M059J (cell line): ENCODE measurements at places on chromosomes 6 and 20.

DNA sequence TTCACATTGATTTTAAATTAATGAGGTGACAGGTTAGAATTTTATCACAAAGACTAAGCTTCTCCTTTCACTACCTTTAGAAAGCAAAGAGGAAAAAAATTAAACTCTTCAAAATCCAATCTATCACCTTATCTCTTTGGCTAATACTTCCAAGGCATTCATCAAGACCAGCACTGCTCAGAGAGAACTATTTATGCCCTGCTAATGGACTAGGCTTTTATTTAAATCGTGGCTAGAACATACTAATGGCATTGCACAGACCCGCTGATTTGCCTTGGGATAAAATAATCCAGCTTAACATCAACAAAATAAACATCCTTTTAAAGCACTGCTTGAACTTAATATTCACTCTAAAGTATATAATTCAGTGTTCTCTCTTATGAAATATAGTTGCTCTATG is 880.4 kb downstream of the HACE1 start:
- DNase-seq, result no peak

DNA sequence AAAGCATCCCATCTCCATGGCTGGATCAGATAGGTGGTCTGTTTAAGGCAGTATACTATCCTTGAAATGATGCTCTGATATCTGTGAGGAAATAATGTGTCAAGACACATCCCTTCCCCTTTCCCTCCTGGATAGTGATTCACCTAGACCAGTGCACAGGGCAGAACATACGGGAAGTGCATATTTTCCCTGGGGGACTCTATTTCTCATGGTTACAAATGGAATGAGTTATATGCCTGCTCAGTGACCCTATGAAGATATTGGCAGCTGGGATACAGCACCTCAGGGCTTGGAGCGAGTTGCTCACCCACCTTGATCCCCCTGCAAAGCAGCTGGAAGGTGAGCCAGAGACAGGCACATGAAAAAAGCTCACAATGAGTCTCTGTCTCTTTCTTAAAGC is 67.5 kb upstream of the PRL start:
- peak; percentile 61 for DNase-seq

DNA sequence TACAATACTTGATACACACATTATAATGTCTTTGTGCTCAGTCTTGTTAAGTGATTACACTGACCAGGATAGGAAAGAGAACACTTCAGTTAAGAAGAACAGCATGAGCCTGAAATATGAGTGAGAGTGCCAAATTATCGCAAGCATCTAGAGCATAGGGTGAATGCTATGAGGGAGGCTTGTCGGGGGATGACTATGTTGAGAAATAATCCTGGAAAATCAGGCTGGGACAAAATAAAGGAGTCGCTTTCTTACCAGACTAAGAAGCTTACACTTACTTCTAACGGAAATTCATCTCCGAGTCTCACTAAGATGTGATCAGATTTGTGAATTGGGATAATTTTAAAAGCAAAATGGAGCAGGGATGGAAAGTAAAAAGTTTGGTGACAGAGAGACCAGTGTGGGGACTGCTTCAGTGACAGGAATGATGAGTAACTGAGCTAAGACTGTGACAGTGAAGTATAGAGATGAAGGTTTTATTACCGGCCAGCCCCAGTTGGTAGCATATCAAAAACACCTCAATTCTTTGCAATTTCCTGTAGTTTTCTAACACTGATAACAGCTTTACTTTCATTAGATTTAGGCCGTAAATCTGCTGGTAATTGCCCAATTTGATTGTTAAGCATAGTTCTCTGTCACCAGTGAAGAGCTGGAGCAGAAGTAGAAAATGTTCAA is 48.4 kb upstream of the DEFB112 start:
- DNase-seq, result peak; percentile 4

GRCh38 chr6:36018339-36018738 is 6.1 kb downstream of the SLC26A8 start:
- no peak for DNase-seq

GRCh38 chr6:6405997-6406714 is 85.7 kb upstream of the F13A1 start:
- DNase-seq, result no peak

- DNase-seq, result no peak
Observed at GRCh38 chr6:163970846-163971564, 556.5 kb downstream of the QKI start.

DNA sequence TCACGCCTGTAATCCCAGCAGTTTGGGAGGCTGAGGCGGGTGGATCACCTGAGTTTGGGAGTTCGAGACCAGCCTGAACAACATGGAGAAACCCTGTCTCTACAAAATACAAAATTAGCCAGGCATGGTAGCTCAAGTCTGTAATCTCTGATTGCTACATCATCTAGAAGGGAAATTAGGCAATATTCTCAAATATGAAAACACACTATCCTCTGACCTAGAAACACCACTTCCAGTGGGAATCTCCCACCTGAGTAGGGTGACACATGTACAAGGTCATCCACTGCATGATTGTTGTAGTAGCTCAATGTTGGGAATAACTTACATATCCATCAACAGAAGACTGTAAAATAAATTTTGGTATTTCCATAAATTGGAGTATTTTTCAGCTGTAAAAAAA is 19.1 kb upstream of the SIRPD start:
- no peak for DNase-seq

GRCh38 chr6:44499609-44500008 is 112.1 kb downstream of the CDC5L start:
- no peak for DNase-seq

DNA sequence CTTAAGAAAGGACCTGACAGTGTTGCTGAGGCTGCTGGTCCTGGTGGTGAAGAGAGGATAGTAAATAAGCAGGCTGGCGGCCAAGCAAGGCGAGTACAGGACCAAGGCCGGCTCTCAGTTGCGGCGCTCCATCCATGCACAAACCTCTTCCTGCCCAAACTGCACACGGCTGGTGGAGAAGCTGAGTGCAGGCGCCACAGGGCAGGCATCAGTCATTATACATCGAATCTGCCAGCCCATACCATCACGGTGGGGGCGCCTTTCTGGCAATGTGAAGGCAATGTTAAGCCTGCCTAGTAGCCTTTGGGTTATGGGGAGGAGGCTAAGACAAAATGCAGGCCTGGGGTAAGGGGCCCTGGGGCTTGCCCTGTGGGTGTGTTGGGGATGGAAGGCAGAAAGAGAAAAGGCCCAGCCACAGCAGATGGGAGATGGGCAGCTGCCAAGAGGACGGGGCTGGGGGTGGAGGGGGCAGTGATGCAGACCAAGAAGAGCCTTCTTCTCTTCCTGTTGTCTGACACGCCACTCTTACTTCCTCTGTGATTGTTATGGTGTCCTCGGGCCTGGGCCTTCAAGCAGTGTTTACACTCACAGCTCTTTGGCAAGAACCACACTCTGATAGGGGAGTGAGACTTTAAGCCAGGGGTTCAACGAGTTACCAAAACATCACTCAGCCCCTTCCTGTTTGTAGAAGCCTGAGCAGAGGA is 20.3 kb upstream of the KCNK16 start:
- no peak for DNase-seq

GRCh38 chr6:155889410-155889809 is 433.8 kb upstream of the NOX3 start:
- DNase-seq, result no peak

- DNase-seq, result no peak
Observed at GRCh38 chr20:45058168-45058850, 42.6 kb downstream of the KCNS1 start.

DNA sequence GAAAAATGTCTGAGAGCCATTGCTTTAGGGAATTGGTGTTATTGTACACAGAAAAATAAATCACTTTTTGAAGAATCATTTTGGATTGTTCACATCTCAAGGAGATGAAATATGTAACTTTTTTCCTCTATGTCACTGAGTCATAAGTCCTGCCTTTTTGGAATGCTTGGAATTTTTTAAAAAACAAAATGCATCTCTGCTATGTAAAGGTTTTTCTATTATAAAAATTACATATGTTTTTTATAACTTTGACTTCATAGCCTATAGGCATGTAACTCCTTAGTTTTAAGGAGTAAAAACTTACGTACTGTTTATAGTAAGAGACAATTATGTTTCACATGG is 8.7 kb downstream of the RNF144B start:
- no peak for DNase-seq

DNA sequence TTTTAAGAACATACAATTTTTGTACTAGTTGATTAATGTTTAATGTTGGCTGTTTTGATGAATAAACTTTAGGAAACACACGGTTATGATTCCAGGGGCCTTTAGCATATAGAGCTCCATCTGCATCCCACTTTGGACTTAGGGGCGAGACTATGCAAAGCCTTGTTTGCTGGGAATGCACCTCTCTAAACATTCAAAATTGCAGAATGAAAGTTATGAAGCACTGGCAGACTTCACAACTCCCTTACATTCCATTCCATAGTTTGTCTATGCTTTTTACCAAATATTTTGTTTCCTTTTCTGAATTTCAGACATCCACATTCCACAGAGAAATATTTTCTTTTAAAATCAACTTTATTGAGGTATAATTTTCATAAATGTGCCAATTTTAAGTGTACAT is 10.3 kb upstream of the TCP11 start:
- DNase-seq, result no peak

DNA sequence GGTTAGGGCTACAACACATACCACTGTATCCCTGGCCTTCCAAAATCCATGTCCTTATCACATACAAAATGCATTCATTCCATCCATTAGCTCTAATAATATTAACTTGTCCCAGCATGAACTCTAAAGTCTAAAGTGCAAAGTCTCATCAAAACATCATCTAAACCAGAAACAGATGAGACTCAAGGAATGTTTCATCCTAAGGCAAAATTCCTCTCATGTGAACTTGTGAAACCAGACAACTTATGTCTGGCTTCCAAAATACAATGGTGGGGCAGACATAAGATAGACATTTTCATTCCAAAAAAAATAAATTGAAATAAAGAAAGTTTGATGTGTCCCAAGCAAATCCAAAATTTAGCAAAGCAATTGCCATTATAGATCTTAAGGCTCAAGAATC is 257.4 kb downstream of the HTR1B start:
- DNase-seq, result no peak

- no peak for DNase-seq
Observed at GRCh38 chr6:125303512-125303854, 1.7 kb upstream of the HDDC2 start.

DNA sequence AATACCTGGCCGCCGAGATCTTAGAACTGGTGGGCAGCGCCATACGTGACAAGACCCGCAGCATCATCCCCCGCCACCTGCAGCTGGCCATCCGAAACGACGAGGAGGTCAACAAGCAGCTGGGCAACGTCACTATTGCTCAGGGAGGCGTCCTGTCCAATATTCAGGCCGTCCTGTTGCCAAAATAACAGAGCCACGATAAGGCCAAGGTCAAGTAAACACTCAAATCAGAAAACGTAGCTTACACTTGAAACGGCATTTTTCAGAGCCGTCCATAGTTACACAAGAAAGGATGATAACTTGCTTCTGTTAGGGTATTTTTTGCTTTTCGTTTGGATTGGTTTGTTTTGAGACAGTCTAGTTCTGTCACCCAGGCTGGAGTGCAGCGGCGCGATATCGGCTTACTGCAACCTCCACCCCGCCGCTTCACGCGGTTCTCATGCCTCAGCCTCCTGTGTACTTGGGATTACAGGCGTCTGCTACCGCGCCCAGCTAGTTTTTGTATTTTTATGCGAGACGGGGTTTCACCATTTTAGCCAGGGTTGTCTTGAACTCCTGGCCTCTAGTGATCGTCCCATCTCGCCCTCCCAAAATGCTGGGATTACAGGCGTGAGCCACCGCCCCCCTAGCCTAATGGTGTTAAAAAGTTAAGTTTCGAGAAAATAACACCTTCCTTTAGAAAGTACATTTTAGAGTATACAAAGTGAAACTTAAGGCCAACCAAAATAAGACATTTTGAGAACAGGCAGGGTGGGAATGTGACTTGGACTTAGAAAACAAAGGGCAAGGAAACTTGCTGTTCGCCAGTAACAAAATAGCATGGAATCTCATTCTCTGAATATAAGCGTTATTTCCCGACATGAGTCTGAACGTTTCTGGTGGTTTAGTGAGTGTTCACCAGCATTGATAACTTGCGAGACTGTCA is 42.8 kb upstream of the HFE start:
- no peak for DNase-seq

DNA sequence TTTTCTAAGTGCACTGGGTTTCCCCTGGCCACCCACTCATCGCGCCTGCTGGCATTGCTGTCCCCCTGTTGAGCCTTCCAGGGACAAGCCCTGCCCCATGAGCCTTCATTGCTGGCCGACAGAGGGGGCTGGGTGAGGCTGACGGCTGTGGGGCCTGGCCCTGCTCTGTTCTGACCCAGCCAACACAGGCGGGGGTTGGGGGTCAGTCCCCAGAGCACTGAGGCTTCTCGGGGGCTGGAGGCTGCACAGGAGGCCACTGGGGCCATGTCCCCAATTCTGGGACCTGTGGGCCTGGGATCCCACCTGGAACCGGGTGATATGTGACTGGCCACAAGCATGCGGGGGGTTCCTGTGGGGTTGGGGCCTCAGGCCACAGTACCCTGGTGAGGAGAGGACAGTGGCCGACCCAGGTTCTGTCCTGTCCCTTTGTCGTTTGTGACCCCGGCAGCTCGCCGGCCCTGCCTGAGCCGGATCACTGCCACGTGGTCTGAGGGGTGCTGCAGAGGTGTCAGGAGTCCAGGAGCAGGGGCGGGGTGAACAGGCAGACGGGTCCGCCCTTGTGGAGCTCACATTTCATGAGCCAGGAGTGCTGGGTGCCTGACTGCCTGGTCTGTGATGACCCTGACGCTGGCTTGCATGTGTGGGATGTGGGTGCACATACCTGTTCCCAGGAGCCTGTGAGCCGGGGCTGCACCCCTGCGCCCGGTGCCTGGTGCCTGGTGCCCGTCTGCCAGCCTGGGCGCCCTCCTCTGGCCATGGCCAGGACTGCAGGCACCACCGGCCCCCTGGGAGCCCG is 2.1 kb upstream of the COL20A1 start:
- peak; percentile 36 for DNase-seq

DNA sequence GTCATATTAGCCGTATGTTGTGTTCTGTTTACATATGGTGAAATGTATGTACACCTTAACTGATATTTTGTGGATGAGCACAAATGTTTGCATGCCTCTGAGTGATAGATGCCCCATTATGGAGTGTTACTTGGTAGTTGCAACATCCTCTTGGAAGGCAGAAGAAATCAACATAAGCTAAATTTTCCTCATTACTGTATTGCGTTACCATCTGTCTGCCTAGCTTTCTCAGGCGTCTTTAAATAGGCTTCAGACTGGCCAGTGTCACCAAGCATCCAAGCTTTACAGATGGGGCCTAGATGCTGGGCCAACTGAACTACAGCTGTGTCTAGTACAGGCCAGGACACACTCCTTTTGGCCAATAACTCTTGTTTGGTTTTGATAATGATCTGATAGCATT is 250.6 kb downstream of the SAMD5 start:
- DNase-seq, result peak; percentile 3

DNA sequence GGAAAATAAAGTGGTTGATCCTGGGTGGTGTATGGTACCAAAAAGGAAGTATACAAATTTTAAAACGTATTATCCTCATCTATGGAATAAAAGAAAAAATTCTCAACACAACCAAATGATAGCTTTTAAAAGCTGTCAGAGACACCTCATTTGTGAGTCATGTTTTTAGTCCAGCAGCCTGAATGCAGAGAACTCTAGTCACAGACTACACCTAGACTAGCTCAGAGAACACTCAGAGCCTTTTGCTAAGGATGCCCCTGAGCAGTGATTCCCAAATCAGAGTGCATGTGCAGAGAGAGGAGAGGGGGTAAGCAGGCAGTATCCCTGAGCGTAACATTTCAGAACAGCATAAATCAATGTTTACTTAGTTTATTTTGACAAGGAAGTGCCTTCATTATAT is 809.3 kb downstream of the HACE1 start:
- DNase-seq, result no peak

GRCh38 chr20:9367746-9368145 is 146.6 kb upstream of the LAMP5 start:
- DNase-seq, result no peak

- DNase-seq, result no peak
Observed at GRCh38 chr6:85463621-85464259, 13.9 kb downstream of the NT5E start.
